ENCODE measurements at places on chromosomes 2 and 18.

- DNase-seq = no peak
Measured at GRCh38 chr2:226544596-226545210, 254.9 kb downstream of the IRS1 start.

DNA sequence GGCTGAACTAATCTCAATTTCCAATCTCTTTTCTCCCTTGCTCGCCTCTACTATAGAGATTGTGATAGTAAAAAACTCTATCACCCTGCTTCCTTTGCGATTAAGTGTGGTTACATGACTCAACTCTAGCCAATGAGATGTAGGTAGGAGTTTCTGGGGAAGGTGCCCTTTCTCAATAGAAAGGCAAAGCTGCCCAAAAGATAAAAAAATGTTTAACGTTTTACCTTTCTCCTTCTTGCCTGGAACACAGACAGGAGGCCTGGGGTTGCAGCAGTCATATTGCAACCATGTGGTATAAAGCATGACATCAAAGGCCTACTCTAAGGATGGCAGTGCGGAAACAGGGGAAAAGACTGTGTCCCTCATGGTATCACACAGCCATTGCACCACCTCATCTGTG is 31.5 kb downstream of the TMEM37 start:
- no peak for DNase-seq

DNA sequence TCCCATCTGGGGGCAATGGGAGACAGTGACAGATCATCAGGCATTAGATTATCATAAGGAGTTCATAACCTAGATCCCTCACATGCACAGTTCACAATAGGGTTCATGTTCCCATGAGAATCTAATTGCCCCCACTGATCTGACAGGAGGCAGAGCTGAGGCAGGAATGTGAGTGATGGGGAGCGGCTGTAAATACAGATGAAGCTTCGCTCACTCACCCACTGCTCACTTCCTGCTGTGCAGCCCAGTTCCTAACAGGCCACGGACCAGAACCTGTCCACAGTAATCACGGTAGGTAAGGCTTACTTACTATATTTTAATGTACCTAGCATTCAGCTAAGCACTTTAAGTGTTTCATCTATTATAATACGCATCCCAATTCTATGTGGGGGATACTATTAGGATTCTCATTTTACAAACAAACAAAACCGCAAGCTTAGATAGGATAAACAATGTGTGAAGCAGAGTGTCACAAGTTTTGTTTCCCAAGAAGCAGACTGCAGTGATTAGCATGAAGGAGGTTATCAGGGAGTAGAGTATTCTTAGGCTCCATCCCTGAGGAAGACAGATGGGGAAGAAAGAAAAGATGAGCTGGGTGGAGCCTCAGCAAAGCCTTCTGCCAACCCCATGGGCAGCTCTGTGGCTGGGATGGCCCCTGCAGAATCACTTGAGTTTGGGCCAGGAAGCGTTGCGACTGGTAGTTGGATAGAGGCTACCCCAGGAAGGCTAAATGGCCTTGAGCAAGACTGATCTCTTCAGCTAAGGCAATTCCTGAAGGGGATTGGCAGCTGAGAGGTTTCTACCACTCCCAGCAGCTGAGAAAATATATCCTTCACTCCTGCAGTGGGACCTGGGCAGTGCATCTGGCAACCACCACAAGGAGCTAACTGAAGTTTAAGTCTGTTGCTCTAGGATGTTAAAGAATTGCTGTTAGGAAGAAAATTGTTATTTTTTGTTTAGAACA is 133.1 kb downstream of the MREG start:
- no peak for DNase-seq

DNA sequence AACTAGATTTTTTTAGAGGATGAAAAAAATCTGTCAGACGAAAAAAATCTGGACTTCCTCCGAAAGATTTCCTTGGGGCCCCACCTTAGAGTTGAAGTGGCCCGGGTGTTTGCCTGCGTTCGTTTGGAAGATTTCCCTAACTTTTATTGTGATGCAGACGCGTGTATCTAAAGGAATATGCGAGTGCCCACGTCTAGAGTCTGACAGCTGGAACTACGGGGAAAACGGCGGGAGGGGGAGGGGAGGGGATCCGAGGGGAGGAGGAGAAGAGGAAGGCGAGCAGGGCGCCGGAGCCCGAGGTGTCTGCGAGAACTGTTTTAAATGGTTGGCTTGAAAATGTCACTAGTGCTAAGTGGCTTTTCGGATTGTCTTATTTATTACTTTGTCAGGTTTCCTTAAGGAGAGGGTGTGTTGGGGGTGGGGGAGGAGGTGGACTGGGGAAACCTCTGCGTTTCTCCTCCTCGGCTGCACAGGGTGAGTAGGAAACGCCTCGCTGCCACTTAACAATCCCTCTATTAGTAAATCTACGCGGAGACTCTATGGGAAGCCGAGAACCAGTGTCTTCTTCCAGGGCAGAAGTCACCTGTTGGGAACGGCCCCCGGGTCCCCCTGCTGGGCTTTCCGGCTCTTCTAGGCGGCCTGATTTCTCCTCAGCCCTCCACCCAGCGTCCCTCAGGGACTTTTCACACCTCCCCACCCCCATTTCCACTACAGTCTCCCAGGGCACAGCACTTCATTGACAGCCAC is 2.4 kb upstream of the SP9 start:
- no peak for DNase-seq

GRCh38 chr2:175025946-175026345 is 20.8 kb upstream of the CHN1 start:
- no peak for DNase-seq

GRCh38 chr18:22737054-22737453 is 196.1 kb upstream of the RBBP8 start:
- no peak for DNase-seq

- DNase-seq = no peak
Measured at GRCh38 chr2:176445956-176446355, 176.7 kb downstream of the MTX2 start.

DNA sequence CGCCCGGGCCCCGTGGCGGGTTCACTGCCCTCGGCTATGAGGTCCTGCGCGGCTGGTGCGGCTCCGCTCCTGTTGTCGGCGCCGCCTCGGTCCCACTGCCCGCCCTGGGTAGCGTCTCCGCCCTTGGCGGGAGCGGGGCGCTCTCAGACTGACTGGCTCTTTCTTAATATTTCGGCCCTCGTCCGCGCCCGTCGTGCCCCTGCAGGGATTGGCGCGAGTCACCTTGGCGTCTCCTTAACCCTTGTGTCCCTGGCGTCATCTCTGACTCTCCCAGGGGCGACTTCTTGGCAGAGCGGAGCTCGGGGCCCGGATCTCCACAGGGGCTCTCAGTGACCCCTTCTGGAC is 1.3 kb downstream of the PTMA start:
- DNase-seq = peak; percentile 61

Data from hepatocyte (in vitro differentiated cells).